Activated CD8-positive, alpha-beta memory T cell treated with anti-CD3 and anti-CD28 coated beads for 1 hour (primary cell): ENCODE measurements at places on chromosomes 4 and X.

GRCh38 chr4:52358883-52359321, 300.2 kb downstream of the USP46 start:
- no peak for DNase-seq

DNA sequence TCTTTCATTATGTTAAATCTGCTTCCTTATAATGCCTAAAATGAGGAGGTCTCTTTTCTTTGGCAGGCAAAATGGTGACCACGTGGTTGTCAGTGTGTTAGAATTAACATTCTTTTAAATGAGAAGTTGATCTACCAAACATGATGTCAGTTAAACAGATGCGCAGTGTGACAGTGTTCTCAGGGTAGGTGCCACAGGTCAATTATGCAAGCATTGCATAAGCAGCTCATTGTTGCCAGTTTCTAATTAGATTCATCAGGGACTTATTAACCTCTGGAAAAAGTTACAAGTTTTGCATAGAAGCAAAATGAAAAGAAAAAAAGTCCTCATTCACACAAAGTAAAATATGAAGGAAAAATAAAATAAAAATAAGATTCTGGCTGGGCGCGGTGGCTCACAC, 324.1 kb upstream of the GALNT7 start:
- DNase-seq: no peak

DNA sequence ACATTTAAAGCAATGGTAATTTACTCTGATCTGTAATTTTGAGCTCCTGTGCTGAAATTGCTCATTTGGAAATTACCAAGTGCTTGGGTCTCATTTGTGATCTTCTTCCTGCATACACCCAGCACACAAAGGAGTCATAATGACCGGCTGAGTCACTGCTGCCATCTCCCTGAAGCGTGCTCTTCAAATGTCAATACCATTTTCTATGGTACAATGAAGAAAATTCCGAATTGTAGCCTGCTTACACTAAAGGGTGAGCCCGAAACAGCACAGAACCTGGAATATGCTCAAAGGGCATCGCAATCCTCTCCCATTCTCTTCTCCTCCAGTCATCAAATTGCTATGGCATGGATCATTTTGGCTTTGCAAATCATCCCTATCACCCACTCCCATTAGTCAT, 140.5 kb downstream of the GRIA3 start:
- no peak for DNase-seq

DNA sequence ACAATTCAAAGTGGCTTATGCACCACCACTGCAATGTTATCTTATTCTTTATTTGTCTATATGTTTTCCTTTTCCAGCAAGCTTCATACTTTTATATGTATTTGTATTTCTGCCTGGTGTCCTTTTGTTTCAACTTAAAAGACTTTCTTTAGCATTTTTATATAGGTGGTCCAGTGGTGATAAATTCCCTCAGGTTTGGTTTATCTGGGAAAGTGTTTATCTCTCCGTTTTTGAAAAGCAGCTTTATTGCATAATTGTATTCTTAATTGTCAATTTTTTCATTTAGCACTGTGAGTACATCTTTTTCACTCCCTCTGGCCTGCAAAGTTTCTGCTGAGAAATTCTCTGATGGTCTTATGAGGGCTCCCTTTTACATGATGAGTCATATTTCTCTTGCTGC, 479.0 kb upstream of the GRID2 start:
- DNase-seq: no peak

DNA sequence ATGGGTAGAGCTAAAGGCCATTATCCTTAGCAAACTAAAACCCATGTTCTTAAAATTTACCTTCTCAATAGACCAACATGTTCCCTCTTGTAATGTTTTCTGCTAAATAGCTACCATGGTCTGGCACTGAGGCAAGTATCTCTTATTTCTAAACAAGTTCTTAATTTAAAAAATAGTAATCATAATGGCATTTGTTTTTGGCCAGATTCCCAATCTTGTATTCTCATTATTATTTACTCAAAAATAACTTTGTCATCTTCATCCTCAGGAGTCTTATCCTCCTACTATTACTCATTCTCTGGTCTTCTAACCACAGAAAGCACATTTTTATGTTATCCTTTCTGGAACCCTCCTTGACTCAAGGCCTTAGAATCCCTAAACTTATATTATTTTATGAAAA, 931.2 kb downstream of the CCSER1 start:
- DNase-seq: no peak

DNA sequence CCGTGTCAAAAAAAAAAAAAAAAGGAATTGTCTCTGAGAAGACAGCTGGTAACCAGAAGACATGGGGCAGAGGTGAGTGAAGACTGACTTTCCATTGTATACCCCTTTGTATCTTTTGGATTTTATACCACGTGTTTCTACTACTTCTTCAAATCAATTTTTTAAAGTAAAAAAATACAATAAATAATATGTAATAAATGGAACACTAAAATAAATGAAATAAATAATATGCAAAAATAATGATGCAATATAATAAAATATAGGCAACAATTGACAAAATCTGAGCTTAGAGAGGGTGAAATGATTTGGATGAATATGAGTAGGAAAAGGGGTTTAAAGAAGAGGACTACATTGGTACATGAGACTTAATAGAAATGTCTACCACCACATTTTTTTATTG, 155.8 kb downstream of the IL15 start:
- no peak for DNase-seq

DNA sequence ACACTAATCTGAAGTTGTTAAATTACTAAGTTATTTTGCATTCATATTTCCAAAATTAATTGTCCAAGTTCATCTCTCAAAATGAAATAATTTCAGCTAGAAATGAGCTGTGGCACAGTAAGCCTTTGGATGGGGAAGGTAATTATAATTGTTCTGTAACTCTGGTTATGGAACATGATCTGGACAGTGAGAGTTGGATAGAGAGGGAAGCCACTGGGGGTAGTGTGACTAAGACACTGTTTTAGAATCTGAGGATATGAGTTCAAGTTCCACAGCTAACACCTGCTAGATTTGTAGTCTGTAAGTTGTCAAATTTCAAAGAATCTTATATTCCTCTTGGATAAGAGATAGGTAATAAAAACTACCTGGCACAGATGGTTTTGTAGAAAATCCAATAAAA, 49.5 kb downstream of the DMD start:
- no peak for DNase-seq

GRCh38 chr4:29853833-29854232, 866.3 kb upstream of the PCDH7 start:
- no peak for DNase-seq

- no peak for DNase-seq
Observed at GRCh38 chr4:153241970-153242838, 38.0 kb downstream of the TRIM2 start.

DNA sequence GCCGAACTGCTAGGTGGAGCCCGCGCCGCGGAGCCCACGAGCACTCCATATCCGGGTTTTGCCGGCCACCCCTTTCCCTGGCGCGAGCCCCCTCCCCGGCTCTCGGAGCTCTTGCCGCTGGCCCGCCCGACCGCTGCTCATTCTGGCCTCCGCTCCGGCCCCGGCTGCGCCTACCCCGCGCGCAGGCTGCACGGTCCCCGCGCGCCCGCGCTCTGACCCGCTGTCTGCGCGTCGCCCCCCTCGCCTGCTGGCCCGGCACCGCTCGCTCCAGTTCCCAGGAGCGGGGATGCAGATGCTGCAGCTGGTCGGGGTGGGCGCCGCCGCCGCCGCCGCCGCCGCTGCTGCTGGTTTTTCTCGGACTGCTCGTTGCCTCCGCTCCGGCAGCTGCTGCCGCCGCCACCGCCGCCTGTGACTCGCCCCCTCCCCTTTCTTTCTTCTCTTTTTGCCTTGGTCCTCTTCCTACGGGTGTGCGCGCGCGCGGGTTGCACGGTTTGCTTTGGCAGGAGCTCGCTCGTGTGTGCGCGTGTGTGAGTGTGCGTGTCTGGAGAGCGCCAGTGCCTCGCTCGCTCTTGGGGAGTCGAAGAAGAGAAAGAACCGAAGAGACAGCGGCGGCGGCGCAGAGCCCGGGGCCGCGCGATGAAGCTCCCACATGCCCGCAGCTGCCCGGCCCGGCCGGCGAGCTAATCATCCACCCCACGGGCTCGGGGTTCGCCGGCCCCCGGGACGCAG, at the start of gene ADGRL3:
ADGRL3 (plus strand) TSS at position 140 of the 729 bp plus-strand sequence.
- DNase-seq: no peak
